ENCODE measurements at places on chromosomes 3 and 15.

DNA sequence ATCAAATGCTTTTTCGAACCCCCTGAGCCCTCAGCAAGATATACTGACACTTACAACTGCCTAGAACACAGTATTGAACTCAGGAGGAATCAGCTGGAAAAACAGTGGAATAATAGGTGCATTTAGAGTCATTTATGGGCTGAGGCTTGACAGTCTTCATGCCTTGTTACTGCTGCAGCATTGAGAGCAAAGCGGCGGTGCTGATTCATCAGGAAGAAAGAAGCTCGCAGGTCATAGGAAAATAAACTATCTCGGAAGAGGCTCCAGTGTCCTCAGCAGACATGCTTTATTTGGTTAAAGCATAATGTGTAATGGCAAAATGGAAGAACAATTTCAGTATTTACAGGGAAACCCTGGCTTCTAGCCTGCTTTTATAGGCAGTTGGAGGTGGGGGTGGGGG is 30.1 kb upstream of the NEO1 start:
- DNase-seq: no peak

DNA sequence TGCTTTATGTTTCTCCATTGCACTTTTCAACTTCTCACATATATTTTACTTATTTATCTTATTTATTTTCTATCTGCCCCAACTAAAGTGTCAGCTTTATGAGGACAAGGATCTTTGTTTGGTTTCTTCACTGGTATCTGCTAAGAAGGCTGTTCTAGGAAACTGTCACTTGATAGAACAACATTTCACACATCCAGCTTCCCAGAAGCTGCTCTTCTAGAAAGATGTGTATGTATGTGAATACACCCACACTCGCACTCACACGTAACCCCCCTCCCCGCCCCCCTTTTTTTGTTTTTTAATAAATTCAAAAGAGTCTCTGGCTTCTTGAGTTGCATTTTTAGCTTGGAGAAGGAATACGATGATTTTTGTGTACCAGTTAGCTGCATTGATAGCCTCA is 143.1 kb downstream of the AKAP13 start:
- DNase-seq: no peak

DNA sequence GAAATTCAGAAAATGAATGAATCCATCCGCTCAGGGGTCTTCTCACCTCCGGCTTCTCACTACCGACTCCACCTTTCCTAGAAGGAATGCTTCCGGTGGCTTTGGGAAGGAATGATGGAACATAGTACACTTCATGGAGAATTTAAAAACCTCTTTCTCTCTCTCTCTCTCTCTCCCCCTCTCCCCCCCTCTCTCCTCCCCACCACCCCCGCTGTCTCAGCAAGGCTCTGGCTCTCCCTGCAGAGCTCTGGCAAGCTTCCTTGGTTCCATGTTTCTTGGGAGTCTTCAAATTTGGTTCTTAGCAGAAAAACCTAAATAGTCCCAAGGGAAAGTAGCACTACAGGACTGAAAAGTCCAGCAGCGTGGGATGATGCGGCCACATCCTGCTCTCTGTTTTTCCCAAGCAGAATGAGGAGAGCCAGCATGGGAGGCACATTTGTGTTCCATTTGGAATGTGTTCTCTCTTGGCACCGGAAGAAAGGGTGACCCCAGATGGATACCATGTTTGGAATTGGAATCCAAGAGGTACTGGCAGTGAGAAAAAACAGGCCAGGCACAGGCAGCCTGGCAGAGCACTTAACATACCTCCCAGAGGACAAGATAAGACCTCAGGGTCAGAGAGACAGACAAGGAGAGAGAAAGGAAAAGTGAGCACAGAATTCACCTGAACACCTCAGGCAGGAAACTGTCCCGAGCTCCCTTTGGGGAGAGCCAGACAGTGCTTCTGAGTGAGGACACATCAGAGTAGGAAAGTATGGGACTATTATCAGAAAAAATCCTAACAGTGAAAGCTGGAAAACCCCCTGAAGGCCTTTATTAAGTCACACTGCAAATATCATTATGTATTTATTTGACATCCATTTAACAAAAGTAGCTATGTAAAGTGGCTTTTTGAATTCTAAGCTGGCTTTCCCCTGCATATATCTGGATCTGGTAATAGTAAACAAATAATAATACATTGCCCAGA is at the start of gene POPDC2:
Gene POPDC2 (minus strand): TSS at position 116 of the 967 bp plus-strand sequence. CDS start 166 bp downstream, outside the sequence.
- no peak for DNase-seq

DNA sequence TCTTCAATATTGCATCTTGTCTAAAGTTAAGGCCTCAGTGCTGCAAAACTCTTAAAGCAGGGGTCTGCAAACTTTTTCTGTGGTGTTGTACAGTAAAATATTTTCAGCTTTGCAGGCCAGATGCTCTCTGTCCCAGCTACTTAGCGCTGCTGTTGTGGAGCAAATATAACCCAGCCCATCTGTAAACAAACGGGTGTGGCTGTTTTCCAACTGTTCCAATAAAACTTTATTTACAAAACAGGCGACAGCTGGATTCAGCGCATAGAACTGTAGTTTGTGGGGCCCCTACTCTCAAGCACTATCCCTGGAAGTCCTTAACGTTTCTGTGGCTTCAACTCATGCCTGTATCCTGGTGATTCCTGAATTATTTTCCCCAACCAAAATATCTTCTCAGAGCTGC is 365.0 kb downstream of the FOXP1 start:
- no peak for DNase-seq

DNA sequence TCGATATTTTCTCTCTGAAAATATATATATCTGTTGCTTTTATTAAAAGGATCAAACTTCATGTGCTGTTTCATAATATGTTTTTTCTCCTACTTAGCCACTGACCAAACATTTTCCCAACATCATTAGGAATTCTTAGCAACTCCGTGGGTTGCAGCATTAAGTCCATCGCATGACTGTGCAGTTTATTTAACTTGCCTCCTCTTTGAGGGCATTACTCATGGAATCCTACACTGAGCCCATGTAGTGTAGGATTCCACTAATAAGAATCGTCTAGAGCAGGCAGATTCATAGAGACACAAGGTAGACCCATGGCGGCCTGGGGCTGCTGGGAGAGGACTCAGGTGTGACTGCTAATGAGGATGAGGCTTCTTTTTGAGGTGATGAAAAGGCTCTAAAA is 49.3 kb downstream of the CMTM6 start:
- DNase-seq: no peak

GRCh38 chr15:69593981-69594966 is 141.7 kb downstream of the RPLP1 start:
- no peak for DNase-seq

All from epithelial cell of proximal tubule (primary cell).